ENCODE measurements at places on chromosomes 6 and 20. TPM values are rescaled to one million over a fixed set of nuclear protein-coding genes. Genes with fewer than 3 reads are reported as not detected.

Gene MOCS1
- 16.0 TPM for total RNA-seq

Gene SOX4
- 94.9 TPM for total RNA-seq

Gene FILIP1
- total RNA-seq, result 2.0 TPM

- no peak for DNase-seq
- H3K27ac ChIP-seq, result no peak overlapping the region
- no peaks in the 10 kb centered on the region for H3K36me3 ChIP-seq
These were observed 750.2 kb downstream of the HDGFL1 start for GRCh38 chr6:23319582-23319981.

DNA sequence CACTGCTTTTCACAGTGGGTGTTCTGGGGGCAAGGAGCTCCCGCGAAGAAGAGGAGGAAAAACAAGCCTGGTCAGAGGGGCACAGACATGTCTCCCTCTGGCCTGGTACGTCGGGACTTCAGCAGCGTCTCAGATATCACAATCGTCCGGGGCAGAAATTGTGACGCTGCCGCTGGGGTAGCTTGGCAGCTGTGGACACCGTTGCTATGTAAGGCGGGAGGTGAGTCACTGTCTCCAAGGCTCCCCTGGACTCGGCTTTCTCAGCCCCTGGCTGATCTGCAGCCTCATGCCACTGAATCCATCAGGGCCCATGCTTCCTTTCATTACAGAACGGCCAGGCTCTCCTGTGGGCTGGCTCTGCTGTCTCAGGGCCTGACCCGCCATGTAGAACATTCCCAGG is 98.7 kb downstream of the SULF2 start:
- peaks cover 22% of the 10 kb centered on the region for H3K4me1 ChIP-seq
- H3K36me3 ChIP-seq, result no peaks in the 10 kb centered on the region
- no peak overlapping the region for H3K4me3 ChIP-seq
- no peaks in the 10 kb centered on the region for H3K27me3 ChIP-seq
- peak; percentile 96 for DNase-seq

Data from astrocyte (in vitro differentiated cells and primary cell).